Activated CD4-positive, alpha-beta T cell treated with anti-CD3 and anti-CD28 coated beads for 36 hours (primary cell): ENCODE measurements at places on chromosomes 4 and X.

DNA sequence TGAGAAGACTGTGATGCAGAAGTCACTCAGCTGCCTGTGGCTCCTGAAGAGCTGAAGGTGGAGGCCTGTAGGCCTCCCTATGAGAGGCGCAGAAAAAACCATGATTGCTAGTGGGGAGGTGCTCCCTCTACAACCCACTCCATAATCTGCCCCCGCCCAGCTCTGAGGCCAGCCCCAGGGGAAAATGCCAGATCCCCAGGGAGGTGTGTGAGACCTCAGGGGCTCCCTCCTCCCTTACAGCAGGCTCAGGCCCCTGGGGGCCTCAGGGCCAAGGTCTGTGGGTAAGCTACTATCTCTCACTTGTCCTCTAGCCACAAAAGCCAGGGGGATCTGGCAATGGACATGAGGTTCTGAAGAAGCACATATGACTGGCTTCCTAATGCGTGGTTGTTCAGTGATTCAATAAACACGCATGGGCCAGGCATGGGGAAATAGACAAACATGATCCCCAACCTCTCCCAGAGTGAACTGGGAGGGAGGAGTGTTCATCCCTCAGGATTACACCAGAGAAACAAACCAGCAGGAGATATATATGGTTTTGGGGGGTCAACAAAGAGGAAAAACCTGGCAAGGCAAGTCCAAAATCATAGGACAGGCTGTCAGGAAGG is 51.0 kb upstream of the MTM1 start:
- no peak for DNase-seq

- DNase-seq, result no peak
Measured at GRCh38 chrX:11190745-11191510, 79.8 kb downstream of the HCCS start.

- DNase-seq, result no peak
Measured at GRCh38 chr4:75340561-75340960, 173.6 kb downstream of the RCHY1 start.

DNA sequence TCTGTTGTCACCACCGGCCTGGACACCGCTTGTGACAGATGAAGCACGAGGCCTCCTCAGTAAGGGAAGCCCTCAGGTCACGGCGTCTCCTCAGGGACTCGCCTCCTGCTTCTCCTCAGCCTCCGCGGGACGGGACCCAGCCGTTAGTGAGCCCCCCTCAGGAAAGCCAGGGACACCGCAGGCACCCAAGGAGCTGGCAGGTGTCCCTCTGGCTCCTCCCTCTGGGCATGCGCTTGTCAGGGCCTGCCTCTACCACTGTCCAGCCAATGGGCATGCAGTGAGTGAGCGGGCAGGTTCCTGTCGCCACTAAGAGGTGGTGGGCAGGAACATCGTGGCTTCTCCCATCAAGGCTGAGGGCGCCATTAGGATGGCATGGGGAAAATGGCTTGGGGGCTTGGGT is 23.5 kb upstream of the CT55 start:
- DNase-seq, result no peak

DNA sequence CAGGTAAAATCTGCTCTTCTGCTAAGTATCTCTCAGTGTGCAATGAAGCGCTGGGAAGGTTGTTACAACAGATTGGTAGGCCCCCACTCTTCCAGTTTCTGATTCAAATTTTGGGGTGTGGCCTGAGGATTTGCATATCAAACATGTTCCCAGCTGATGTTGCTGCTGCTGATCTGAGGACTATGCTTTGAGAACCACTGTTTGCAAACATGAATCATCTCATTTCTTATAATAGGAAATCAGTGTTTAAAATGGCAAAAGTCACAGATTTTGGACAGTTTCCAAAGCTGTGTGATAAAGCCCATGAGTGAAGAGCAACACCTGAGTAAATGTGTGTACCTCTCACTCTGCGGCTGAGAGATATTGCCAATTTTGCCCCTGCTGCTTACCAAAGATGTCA is 36.2 kb upstream of the NDNF start:
- DNase-seq, result no peak

DNA sequence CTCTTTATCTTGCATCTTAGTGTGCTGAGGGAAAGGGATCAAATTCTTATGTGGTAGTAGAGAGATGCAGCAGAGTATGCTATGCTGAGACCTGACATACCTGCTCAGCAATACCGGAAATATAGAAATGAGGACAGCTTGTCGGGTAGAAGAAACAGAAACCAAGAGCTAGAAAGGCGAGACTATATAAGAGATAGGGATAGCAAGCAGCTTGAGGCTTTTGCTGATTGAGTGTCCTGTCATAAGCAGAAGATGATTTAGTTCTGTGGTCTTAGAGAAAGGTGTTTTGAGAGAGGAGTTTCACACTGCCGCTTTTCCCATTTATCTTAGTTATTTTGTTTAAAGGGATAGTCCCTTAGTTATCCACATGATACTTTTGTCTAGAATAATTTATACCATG is 31.7 kb downstream of the USP9X start:
- no peak for DNase-seq

- DNase-seq, result no peak
Measured at GRCh38 chr4:145041378-145041777, 56.6 kb downstream of the ANAPC10 start.

- no peak for DNase-seq
Measured at GRCh38 chr4:182717788-182718583, 199.2 kb downstream of the DCTD start.

- no peak for DNase-seq
Measured at GRCh38 chr4:48739560-48740019, 40.5 kb downstream of the FRYL start.

DNA sequence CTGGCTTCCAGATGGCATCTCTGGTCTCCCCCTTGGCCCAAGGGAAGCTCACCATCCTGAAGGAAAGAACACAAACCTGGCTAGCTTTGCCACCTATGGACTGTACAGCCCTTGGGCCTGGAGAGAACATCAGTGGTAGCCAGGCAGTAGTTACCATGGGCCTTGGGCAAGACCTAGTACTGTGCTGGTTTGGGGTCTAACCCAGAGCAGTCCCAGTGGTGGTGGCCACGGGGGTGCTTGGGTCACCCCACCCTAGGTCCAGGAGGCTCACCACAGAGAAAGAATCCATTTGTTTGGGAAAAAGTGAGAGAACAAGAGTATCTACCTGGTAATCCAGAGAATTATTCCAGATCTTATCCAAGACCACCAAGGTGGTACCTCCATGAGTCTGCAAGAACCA is 290.7 kb upstream of the PPP1R2C start:
- no peak for DNase-seq

DNA sequence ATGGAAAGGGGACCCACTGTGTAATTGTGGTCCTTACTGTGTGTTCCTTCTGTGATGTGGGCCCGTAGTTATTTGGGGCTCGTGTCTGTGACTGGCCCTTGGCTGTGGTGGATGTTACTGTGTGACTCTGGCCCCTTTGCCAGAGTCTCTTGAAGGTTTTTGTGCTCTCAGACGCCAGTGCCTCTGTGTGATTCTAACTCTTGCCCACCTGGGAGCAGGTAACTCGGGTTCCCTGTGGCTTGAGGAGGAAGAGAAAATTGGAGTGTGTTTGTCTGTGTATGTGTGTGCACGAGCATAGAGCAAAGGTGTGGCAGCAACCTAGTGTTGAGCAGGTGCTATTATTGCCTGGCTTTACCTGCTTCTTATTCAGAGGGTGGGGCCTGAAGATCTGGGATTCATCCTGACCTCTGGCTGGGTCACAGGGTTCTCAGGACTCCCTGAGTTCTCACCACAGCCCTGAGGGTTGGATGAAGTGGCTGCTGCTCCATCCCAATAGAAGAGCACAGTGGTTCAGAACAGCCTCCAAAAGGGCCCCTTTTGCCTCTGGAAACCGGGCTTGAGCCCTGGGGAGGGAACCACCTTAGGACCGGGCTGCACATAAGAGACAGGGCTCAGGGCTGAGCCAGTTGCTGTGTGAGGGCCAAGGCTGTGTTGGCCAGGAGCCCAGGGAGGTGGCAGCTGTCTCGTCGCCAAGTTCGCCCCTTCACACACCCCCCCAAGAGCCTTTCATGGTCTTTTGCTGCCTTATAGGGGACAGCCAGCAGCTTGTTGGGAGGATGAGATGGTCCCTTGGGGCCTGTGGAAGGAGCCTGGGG is 1.3 kb downstream of the RBM10 start:
- DNase-seq, result no peak

- DNase-seq, result peak; percentile 3
Measured at GRCh38 chrX:83845397-83845796, 15.5 kb upstream of the CYLC1 start.

DNA sequence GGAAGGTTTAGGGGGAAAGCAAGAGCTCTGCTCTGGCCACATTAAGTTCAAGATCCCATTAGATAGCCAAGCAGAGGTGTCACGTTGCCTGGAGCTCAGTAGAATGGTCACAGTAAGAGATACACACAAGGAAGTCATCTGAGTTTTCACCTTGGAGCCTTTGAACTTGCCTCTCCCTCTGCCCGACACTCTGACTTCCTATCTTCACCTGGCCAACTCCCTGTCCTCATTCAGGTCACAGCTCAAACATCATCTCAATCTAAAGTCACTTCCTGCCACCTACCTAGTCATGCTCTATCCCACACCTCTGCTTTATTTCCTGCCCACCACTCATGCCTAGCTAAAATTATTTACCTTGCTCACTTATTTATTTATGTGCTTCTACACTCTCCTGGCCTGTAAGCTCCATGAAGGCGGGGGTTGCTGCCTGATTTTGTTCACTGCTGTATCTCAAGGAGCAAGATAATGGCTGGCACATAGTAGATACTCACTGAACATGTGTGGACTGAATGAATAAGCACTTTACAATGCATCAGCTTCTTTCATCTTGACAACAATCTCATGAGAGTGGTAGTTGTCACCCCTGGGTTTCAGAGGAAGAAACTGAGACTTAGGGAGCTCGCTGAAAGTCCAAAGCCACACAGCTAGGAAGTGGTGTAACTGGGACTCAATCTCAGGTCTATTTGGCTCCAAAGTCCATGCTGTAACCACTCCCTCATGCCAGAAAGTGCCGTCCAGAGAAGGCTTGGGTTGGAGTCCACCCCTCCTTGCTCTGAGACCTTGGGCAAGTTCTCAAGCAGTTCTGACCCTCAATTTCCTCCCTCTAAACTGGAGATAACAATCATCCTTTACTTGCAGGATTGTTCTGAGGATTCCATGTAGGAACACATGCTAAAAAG is 40.3 kb downstream of the EFNB1 start:
- DNase-seq, result no peak

DNA sequence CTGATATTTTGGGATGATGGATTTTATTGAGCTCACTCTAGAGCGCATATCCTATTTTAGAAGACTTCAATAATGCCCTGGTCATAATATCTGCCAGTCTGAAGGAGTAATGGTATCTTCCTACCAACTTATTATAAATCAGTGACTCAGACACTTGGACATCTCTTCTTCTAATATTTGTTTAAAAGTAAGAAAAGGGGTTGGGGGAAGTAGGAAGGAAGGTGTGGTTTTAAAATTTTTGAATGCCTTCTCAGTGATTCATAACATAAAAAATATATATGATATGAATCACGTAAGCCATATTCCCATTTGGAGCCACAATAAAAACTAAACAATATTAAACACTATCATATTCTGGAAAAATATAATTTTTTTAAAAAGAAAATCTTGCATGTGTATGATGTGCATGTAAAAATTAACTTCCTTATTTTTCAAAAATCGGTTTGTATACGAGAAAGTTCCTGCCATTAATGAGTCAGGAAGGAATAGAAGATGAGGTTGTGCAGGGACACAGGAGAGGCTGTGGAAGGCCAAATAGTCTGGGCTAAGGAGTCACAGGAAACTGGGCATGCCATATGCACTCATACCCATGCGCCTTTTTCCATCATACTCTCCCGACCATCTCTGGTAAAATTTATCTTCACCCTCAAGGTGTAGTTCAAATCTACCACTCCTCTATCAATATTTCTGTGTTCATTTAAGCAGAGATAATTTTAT is 286.5 kb downstream of the EPHA5 start:
- no peak for DNase-seq

DNA sequence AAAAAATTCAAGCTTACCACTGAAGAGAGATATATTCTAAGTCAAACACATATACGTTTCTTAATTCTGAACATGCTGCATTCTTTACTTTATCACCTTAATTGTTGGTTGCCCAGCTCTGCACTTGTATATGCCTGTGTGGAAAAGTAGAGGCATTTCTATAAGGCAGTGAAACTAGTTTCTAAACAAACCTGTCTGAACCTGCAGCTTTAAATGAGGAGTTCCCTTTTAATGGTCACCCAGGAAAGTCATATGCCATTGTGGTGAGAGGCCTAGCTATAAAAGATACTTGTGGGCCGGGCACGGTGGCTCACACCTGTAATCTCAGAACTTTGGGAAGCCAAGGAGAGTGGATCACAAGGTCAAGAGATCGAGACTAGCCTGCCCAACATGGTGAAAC is 147.4 kb upstream of the RXFP1 start:
- no peak for DNase-seq

DNA sequence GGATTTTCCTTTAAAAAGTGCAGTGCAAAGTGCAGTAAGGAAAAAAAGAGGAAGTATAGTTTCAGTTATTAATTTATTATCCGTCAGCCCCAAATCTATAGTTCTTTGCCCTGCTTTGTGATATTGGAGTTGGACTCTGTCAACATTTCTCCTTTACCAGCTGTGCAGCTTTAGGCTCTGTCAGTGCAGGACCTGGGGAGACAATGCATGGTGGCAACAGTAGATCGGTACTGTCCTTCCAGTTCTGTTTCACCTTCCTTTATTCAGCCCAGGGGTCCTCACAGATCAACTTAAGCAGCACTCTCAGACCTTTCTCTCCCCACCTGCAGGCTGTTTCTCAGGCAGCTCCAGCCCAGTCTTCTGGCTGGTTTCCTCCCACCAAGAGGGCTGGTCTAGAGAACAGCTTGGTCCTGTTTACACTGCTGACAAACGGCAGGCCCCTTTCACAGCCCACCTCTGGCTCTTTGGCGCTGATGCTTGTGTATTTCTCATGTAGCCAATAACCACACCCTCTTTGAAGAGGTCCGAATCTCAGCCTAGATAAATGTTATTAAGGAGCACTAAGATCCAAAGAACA is 71.6 kb downstream of the MCUB start:
- peak; percentile 28 for DNase-seq

- peak; percentile 27 for DNase-seq
Measured at GRCh38 chr4:77028246-77028645, 47.5 kb downstream of the CCNI start.

DNA sequence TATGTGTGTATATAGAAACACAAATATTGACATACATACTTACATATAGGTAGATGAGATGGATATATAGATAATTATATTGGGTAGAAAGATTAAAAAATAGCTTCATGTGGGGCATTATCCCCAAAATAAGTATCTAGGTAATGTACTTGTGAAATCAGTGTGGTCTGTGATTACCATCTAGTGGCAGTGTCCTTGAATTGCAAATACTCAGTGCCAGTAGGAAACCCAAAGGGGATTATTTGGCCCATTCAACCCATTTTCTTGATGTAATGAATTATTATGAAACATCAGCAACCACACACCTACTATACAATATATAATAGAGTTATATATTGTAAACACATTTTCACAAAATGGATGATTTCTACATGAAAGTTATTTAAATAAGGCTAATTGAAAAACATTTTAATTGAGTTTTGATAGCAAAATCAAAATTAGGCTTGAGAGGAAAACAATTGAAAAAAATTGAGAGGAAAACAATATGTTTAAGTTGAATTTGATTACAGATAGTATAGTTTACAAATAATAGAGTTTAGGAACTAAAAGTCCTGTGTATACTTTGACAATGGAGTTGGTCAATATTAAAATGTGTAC is 389.4 kb downstream of the GALNTL6 start:
- DNase-seq, result no peak

- no peak for DNase-seq
Measured at GRCh38 chr4:107885865-107886264, 45.5 kb upstream of the CYP2U1 start.

- DNase-seq, result no peak
Measured at GRCh38 chr4:66246643-66247042, 576.4 kb upstream of the EPHA5 start.

GRCh38 chr4:154551872-154552686 is 1.9 kb upstream of the PLRG1 start:
- DNase-seq, result peak; percentile 81
